ENCODE measurements at places on chromosomes 5 and 9.

DNA sequence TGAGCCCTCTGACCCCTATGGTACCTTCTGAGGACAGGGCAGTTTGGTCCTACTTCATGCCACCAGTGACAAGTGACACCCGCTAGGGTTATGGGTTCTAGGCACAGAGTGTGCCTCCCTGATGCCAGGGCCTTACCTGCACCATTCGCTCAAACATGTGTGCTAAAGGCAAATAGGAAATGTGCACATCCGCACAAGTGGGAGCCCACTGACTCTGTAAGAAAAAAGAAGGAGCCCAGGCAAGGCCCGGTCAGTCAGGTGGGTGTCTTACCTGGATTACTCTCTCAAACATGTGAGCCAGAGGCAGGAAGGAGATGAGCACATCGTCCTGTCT is 29.1 kb upstream of the MEIKIN start:
- DNase-seq = no peak

DNA sequence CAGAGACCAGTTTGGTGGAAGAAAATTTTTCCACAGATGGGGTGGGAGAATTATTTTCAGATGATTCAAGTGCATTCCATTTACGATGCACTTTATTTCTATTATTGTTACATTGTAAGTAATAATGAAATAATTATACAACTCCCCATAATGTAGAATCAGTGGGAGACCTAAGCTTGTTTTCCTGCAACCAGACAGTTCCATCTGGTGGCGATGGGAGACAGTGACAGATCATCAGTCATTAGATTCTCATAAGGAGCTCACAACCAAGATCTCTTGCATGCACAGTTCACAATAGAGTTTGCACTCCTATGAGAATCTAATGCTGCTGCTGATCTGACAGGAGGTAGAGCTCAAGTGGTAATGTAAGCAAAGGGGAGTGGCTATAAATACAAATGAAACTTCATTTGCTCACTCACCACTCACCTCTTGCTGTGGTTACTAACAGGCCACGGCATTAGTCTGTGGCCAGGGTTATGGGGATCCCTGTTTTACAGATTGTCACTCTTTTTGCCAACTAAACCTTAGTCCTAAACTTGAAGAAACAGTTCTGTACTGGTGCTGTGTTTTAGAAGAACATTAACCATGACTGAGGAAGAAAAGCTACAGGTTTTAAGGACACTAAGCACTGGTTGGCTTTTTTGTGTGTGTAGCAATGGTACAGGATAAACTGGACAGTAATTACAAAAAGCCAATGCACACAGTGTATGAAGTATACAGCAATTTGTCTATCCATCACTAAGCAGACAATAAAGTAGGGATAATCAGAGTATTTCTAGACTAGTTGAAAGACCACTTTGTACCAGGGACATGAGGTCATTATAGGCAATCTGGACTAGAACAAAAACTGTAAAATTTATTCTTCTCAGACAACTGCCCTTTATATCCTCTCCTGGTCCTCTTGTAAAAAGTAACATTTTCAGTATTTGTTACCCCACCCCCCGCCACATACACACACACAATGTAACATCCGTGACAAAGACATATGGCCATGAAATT is 9.9 kb downstream of the TMEM232 start:
- DNase-seq = no peak

DNA sequence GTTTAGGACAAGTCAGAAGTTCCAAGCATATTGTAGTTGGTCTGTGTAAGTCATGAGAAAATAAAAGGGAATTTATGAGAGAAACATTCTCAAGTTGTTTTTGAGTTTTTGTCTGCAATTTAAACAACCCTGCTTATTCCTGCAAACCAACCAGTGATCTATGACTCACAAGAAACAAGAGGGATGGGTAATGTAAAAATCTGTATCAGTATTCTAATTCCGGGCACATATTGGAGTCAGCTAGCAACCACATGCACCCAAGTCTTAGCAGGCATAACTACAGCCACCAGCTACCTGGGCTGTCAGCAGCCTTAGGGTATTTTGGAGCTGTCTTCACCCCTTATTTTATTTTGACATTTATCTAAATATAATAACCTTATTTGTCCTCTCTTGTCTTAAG is 128.7 kb upstream of the APC start:
- no peak for DNase-seq

DNA sequence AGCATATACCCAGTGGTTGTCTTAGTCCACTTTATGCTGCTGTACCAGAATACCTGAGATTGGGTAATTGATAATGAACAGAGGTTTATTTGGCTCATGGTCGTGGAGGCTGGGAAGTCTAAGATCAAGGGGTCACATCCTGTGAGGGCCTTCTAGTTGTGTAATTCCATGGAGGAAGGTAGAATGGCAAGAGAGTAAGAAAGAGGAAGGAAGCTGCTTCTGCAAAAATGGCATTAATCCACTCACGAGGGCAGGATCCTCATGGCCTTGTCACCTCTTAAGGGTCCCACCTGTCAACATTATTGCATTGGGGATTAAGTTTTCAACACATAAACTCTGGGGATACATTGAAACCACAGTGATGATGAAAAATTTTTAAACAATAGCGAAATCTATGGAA is 17.0 kb downstream of the BTNL8 start:
- DNase-seq = peak; percentile 32

DNA sequence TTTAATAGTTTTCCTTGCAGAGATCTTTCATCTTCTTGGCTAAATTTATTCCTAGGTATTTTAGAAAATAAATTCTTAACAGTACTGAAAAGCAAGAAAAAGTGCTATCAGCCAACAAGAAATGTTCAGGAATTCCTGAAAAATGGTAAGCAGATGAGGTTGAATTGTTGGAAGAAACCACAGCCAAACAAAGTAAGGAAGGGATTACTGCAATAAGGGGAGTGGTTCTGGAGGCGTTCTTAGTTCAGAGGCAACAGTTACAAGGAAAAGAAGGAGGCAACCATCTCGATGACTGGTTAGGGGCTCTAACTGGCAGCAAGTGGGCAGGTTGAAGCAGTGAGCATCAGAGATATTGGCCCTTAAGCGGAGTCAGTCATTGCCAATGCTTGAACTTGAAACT is 12.8 kb upstream of the OR13J1 start:
- DNase-seq = no peak

GRCh38 chr5:80035839-80036238 is 691 bp downstream of the THBS4 start:
- DNase-seq = no peak
